ENCODE measurements at places on chromosomes 2 and 18. TPM values are rescaled to one million over a fixed set of nuclear protein-coding genes. Genes with fewer than 3 reads are reported as not detected.

- no peak for DNase-seq
These were observed 83.3 kb downstream of the ALPK2 start for GRCh38 chr18:58545338-58546296.

DNA sequence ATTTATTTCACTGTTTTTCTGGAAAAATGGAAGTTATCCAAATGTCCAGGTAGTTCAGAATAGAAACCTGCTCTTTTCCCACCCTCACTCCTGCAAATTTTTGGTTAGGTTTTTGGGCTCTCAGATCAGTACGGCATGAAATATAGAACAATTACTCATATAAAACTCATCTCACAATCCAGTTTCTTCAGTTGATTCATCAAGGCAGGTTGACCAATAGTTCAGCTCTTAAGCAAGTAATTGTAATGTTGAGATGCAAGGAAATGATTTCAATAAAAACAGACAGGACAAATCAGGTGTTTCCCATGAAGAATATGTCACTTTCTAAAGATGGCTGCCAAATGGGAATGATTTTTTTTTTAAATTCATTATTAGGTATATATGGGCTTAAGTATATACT is 2.0 kb downstream of the RAB27B start:
- DNase-seq: no peak

- no peak for DNase-seq
These were observed 73.9 kb upstream of the TWSG1 start for GRCh38 chr18:9260388-9261380.

GRCh38 chr2:121479882-121480522 is 50.7 kb upstream of the RNU4ATAC start:
- no peak for DNase-seq

- DNase-seq: no peak
These were observed 120.9 kb upstream of the CDH19 start for GRCh38 chr18:66724664-66725356.

- DNase-seq: no peak
These were observed 29.7 kb downstream of the LYPD6 start for GRCh38 chr2:149360106-149360505.

GRCh38 chr18:76429262-76430126 is 65.5 kb downstream of the ZNF516 start:
- peak; percentile 46 for DNase-seq

GRCh38 chr2:19863303-19864041 is 38.3 kb downstream of the TTC32 start:
- DNase-seq: peak; percentile 95

DNA sequence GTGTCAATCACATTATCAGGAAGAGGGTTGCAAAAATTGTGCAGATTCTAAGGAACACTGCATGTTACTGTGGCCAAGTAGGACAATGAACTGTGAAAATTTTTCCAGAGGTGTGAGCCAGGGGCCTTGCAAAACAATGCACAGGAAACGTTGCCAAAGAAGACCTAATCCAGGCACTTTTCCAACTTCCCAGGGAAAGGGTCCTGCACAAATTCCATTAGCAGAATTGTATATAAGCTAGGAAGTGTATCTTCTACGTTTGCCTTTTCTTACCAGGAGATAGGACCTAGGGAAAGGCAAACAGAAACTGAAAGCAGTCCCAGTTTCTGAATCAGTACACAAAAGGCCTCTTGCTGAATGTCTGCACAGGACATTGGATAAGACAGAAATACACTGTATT is 1888.3 kb upstream of the CELF4 start:
- DNase-seq: no peak

DNA sequence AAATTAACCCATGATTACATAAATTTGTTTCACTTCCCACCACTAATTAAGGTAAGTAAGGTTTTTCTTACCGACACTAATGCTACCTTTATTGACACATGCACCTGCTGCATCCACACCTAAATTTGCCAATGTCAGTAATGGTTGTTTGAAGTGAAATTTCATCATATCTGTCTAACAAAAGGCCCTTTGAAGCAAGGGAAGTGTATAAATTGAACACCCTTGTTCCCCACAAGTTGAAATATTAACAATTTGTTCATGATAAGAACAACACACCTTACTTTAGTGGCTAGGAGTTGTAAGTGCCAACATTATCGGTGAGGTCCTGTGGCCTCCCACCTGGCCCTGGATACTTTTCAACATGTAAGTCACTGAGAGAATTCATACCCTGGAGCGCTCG is 116.3 kb upstream of the CDCA7 start:
- DNase-seq: no peak

- DNase-seq: no peak
These were observed 76.3 kb upstream of the GALNT5 start for GRCh38 chr2:157181234-157181633.

ABCG8 gene
- polyA plus RNA-seq: 0.48 TPM

CIB4 gene
- polyA plus RNA-seq: 1.7 TPM

CCBE1 gene
- 89.9 TPM for polyA plus RNA-seq

RHOB gene
- polyA plus RNA-seq: 61.8 TPM

OSBPL6 gene
- polyA plus RNA-seq: 5.2 TPM
